Non-pigmented ciliary epithelial cell (primary cell): ENCODE measurements at places on chromosomes 7 and 10.

DNA sequence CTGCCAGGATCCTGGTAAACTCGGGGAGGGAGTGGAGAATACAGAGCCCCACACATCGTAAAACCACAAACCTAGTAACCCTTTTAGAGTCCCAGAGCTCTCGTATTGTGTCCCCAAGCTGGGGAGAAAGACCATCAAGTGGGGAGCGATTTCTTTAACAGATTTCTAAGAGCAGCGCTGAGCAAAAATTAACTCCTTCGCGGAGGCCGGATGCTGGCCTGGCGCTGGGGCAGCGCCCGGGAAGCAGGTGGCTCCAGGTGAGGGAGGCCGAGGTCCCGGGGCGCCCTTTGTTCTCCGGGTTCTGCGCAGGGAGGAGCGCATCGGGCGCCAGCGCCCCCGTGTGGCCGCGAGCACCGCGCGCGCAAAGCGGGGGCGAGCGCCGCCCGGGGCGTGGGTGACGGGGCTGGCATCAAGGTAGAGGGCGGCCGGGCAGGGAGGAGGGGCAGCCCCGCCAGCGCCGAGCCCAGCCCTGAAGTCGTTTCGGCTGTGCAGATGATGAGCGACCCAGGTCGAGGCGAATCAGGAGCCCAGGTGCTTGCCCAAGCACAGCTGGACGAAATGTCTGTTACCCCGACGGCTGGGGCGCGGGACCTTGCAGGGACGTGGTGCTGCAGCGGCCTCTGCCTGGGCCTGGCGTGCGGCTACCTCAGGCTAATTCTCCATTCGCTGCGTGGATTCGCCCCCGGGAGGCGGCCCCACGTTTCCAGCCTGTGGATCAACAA is 10.4 kb upstream of the FGFR2 start:
- DNase-seq, result no peak

DNA sequence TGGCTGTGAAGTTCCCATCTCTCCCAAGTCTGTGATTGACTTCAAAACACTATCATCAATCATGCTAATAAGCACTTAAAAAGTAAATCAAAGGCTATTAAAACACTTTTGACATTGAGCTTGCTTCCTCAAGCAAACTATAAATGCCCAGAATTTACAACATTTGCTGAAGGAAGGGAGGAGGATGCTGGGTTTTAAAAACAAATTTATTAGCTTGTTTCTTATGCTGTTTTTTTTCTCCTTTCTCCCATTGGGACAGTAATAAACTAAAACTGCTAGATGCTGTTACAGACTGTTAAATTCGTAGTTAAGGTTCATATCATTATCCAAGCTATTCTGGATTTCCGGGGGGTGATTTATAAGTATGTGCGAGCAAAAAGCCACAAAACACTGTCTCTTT is 250.5 kb downstream of the SORCS1 start:
- no peak for DNase-seq

GRCh38 chr10:12589791-12590190 is 240.4 kb downstream of the CAMK1D start:
- no peak for DNase-seq

GRCh38 chr10:86757113-86757972 is 924 bp downstream of the BMPR1A start:
- DNase-seq, result no peak

GRCh38 chr7:69764147-69764546 is 165.9 kb downstream of the AUTS2 start:
- no peak for DNase-seq
